ENCODE measurements at places on chromosomes 11 and 22.

GRCh38 chr11:132161403-132162078 lies 791.1 kb downstream of the NTM start:
- no peak for DNase-seq

DNA sequence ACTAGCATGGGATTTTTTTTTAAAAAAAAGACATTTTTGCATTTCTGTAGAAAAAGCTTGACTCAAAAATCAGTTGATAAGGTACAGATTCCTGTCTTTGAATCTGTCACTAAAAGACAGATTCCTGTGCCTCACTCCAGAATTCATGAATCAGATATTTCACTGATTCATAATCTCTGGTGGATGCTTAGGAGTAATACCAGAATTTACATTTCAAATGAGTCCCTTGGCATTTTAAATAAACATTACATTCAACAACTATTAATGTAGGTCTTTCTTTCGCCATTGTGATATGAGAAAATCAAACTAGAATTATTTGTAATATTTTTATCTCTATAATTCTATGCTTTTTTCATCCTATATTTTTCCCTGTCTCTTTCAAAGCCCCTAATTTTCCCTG lies 128.3 kb downstream of the APIP start:
- no peak for DNase-seq

DNA sequence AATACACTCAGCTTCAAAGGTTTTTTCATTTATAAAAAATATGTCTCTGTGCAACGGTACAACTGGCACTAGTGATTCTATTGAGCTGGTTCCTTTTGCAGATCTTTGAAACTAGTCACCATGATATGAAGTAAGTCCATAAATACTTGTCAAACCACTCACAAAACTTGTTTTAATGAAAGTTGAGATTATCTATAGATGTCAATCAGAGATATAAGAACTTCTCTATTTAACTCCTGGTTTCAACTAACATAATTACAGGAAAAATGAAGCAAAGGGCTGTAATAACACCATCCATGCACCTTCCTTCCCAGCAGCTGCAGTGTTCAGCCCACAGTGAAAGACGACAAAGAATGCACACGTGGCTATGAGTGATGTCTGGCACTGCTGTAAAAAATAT lies 44.7 kb downstream of the TMEM123 start:
- DNase-seq, result no peak

- DNase-seq, result no peak
Observed at GRCh38 chr22:30855677-30856518, 112.7 kb downstream of the MORC2 start.

- DNase-seq, result no peak
Observed at GRCh38 chr22:46107089-46107664, 43.1 kb upstream of the PPARA start.

DNA sequence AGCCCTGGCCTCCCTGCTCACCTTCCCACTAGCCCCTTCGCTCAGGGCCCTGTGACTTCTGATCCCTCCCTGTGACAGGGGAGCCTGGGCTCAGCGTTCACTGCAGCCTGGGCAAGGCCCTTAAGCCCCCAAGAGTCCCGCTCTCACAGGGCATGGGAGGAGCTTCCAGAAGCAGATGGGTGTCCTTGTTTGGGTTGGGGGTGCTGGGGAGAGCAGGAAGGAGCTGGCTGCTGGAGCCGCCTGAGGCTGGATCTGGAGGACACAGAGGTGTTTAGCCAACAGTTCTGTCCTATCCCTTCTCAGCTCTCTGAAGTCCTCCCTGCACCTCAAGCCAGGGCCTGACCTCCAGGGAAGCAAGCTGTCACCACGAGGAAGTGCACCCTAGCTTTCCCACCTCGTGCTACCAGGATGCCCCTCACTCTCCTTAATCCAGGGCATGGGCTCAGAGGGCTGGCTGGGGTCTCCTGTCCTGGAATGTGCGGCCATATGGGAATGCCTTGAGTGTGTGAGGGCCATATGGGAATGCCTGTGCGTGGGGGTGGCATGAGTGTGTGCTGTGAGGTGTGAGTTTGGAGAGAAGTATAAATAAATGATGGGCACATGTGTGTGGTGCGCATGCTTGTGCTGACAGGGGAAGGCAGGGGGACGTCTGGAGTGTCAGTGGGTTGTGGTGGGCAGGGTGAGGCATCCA lies 25.0 kb upstream of the TUB start:
- no peak for DNase-seq

GRCh38 chr11:79078999-79079398 lies 361.8 kb downstream of the TENM4 start:
- no peak for DNase-seq

GRCh38 chr11:118818130-118818529 lies 27.2 kb upstream of the DDX6 start:
- DNase-seq, result no peak

GRCh38 chr22:47335460-47335859 lies 573.0 kb downstream of the TBC1D22A start:
- no peak for DNase-seq

DNA sequence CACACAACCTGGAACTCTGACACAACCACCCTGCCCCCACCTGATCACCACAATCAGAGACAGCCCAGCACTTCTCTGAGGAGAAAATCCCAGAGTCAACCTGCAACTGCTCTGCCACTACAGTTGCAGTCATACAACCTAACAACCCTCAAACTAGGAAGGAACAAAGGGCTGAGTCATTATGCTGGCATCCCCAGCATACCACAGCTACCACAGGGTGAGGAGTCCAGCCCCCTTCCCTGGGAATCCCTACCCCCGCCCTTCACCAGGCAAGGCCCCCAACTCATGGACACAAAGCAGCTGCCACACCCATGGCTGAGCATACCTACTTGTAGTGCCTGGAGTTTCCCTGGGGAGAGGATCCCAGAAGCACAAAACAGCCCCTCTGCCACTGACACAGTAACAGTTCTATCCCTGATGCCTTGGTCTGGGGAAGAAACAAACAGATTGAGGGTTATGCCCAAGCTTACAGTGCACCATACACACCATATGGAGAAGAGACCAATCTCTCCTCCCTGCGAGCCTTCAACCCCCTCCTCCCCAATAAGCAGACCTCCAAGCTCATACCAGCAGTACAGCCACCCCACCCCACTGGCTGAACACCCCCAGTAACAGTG lies 68.5 kb upstream of the C11orf58 start:
- DNase-seq, result no peak

GRCh38 chr11:10444725-10445315 lies 10.2 kb upstream of the AMPD3 start:
- DNase-seq, result no peak

- no peak for DNase-seq
Observed at GRCh38 chr11:75056814-75057213, 39.9 kb downstream of the OR2AT4 start.

- DNase-seq, result no peak
Observed at GRCh38 chr11:66617155-66617834, 865 bp downstream of the RBM14 start.

- no peak for DNase-seq
Observed at GRCh38 chr11:46293066-46293465, 15.6 kb downstream of the CREB3L1 start.

- no peak for DNase-seq
Observed at GRCh38 chr22:37546437-37547250, 13.6 kb upstream of the CDC42EP1 start.

DNA sequence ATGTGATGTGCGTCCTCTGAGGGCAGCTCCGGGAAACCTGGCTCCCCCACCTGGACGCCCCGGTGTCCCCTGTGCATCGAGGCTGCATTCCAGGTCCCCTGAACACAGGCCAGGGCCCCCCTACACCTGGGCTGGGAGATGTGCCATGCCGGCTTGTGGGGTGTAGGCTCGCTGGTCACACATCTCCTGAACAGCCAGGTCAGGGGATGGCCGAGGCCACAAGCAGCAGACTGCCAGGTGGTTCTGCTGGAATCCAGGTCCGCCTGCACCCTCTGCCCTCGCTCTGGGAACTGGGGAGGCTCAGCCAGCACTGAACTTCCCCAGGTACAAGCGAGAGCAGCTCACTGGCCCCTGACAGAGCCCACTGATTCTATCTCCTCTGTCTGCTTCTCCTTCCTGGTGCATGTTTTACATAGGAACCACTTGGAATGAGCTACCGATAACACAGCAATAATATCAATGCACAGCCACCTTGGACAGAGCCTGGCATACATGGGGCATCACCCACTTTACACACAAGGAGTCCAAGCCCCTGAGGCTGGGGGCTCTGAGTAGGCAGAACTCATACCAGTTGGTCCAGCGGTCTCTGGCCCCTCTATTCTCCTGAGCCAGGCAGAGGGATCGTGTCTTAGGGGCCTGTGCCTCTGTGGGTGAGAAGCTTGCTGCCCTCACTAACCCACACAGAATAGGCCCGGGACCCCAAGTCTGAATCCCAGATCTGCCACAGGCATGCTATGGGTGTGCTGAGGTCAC lies 46.8 kb downstream of the TBX1 start:
- no peak for DNase-seq

- DNase-seq, result no peak
Observed at GRCh38 chr22:26689513-26690301, 32.3 kb downstream of the MIAT start.

GRCh38 chr11:2459016-2459725 lies 14.4 kb downstream of the KCNQ1 start:
- DNase-seq, result no peak

DNA sequence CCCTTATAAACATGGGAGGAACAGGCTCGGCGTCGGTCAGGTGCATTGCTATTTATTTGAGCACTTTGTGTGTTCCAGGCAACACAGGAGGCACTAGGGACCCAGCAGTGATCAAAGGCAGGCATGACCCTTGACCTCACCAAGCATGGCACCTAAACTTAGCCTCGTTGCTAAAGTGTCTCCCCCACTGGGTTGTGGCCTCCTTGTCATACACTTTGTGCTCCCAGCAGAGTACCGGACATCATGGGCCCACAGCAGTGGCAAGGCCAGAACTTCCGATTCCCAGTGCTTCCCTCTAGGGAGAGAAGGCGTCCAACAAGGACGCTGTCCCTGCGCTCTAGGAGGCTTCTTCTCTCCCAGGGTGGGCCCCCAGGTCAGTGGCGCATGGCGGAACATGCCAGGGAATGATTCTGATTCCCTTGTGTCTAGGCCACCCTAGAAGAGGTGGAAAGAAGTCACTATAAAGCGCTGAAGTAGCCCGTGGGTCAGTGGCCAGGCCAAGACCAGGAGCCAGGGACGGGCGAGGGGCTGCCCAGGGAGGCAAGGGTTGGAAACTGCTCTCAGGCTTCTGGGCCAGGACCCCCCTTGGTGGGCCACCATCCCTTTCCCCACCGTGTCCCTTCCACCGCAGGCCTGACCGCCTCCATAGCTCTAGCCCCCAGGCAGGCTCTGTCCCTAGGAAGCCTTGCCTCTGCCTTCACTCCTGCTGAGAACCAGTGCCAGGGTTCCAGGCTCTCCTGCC lies 19.7 kb downstream of the TOM1 start:
- no peak for DNase-seq

DNA sequence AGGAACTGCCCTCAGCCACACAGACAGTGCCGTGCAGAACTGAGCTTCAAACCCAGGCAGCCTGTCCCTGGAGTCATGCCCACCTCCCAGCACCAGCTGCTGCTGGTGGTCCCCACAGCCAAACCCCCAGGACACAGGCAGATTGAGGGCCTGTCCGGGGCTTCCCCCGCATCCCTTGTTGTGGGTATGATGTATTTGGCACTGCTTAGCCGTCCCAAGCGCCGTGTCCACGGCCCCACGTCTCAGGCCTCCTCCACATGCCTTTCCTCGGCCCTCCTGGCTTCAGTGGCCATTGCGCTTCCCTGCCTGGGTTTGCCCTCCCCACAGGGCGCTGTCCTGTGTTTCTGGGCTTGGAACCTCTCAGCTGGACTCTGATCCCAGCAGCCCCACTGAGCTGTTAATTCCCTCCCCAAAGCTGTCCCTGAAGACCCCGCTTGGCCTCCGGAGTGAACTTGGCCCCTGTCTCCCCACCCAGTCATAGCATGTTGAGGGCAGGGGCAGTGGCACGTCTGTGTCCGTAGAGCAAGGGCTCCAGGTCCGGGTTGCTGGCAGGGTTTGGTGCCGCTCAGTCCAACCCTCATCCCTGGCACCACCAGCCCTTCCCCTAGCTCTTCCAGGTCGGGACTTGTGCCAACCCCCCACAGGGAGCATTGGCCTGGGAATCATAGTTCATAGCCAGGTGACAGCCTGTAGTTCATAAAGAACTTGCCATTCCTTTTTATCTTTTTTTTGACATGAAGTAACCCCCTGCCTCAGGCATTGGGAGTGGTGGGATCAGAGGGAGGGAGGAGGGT lies 34.5 kb upstream of the TEF start:
- DNase-seq, result no peak

- no peak for DNase-seq
Observed at GRCh38 chr11:77395460-77396173, 78.3 kb downstream of the PAK1 start.

DNA sequence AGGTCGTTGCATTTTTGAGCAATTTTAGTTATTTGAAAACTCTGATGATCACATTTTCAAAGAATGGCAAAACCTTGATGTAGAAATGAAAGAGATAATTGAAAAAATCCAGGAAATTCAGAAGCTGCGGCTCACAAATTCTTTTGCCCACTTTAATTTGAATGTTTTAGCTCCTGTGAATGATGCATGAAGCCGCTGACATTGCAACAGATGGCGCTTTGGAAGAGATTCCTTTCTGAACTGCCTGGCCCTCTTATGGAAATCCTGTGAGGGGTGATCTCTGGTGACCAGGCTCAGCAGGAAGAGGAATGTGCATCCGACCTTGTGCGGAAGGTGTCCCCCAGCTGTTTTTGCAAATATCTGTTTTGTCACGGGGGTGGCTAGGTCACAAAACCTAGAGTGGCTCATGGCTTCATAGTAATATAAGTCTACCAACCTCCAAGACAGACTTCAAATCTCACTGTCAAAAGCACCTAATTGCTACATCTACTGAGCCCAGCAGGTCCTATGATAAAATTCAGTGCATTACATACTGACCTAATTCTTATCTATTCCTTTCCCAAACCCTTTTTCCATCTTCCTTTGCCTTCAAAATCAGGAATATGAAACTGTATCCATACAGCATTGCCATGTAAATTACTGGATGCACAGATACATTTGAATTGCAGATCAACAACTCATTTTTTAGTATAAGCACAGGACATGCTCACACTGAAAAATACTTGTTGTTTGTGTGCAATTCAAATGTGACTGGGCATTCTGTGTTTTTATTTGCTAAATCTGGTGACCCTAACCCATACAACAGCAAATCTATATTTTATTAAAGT lies 412.7 kb downstream of the ETS1 start:
- DNase-seq, result no peak

GRCh38 chr22:40531951-40532900 lies 104.3 kb downstream of the MRTFA start:
- no peak for DNase-seq

DNA sequence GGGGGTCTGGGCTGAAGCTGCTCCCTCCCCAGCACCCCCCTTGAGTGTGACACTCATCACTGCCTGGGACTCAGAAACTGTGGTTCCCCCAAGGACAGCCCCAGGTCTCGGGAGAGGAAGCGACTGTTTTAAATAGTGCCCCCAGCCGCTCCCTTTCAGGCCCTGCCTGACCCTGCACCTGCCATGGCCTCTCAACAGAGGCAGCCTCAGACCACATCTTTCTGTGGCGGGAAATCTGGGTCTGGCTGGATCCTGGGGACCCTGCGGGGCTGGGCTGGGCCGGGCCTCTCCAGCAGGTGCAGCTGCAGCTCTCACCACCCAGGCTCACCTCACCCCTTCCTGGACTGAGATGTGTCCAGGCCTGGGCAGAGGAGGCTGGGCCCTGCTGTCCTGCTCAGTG lies 3.7 kb upstream of the IGLL1 start:
- no peak for DNase-seq
